CD4-positive, CD25-positive, alpha-beta regulatory T cell (primary cell): ENCODE measurements at places on chromosomes 1 and 21. TPM values are rescaled to one million over a fixed set of nuclear protein-coding genes. Genes with fewer than 3 reads are reported as not detected.

The NR1I3 gene
- polyA plus RNA-seq: 0.21 TPM

The CYB5RL gene
- polyA plus RNA-seq: 3.2 TPM

The ATP6V1G3 gene
- polyA plus RNA-seq: 0.87 TPM

DNA sequence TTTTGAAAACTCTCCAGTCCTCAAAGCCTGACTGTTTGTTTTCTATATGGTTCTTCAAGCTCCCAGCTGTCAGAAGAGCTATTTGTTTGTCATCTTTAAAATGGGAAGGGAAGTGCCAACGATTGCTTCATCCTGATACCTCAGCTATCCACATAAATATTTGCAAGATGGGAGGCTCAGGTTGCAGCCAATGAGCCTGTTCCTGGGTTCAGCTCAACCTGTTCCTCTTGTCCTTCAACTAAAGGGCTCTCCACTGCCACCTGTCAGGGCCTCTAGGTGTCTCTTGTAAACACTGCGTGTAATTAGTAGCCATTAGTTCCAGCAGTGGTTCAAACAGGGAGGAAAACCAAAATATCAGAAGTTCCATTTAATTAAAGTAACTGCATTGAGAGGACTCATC, 445.1 kb downstream of the AJAP1 start:
- DNase-seq: no peak
- H3K4me3 ChIP-seq: no peak overlapping the region
- H3K4me1 ChIP-seq: no peaks in the 10 kb centered on the region
- no peak overlapping the region for H3K27ac ChIP-seq
